Activated naive CD4-positive, alpha-beta T cell treated with Interleukin-2 at 50 U/mL for 16 hours (primary cell): ENCODE measurements at places on chromosomes 1 and 21.
A peak's percentile ranks its signal among the peaks of the same experiment; 100 is the strongest.

- DNase-seq = no peak
Observed at GRCh38 chr1:22184892-22185612, 42.2 kb upstream of the WNT4 start.

DNA sequence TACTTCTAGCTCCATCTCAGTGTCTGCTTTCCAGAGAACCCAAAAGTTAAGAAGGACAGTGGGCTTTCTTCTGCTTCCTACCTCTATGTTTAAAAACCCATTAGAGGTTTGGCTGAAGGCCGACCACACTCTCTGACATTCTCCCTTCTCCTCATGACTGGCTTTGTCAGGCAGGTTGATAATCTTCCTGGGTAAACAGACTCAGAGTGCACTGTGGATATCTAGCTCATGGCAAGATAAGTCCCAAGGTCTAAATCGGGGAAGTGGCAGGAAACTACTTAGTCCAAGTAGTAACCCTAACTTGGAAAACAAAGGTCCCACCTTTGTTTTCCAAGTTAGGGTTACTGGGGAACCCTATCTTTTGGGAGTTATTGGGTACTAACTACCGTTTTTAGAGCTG is 161.9 kb upstream of the SPAG17 start:
- no peak for DNase-seq

- DNase-seq = no peak
Observed at GRCh38 chr1:38696371-38696770, 163.2 kb downstream of the RRAGC start.

DNA sequence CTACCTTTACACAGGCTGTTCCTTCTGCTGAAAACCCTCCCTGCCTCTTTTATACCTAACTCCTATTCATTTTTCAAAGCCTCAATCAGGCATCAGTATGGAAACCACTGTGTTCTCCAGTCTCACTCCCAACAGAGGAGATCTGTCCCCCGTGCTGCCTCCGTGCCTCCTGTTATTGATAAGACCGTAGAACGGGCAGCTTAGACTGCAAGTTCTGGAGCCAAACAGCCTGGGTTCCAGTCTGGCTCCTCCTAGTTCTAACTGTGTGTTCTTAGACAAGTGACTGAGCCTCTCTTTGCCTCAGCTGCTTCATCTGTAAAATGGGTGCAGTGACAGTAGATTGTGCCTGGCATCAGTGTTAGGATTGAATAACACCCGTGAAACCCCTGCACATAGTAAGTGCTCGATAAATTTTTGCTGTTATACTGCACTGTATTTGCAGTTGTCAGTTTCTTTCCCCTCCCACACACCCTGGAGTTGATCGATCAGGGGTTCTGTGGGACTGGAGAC is 17.0 kb upstream of the IFFO2 start:
- no peak for DNase-seq

- peak; percentile 50 for DNase-seq
Observed at GRCh38 chr1:1371364-1371745, 3.7 kb downstream of the AURKAIP1 start.

GRCh38 chr1:30166174-30166573 is 557.2 kb downstream of the MATN1 start:
- DNase-seq = no peak

DNA sequence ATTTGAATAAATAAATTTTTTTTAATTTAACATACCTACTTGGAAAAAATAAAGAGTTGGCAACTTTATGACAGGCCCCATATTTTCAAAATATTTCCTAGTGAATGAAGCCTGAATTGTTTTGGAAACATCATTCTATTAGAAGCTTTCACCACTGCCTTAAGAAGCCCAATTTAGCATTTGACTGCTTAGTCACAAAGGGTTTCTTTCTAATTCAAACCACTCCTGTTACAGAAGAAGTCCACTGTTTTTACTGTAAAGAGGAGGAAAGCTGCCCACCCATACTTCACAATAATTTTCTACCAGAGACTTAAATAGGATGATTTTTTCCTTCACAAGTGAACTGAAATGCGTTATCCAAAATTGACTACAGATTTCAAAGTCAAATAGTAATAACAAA is 534.6 kb upstream of the PTBP2 start:
- no peak for DNase-seq

DNA sequence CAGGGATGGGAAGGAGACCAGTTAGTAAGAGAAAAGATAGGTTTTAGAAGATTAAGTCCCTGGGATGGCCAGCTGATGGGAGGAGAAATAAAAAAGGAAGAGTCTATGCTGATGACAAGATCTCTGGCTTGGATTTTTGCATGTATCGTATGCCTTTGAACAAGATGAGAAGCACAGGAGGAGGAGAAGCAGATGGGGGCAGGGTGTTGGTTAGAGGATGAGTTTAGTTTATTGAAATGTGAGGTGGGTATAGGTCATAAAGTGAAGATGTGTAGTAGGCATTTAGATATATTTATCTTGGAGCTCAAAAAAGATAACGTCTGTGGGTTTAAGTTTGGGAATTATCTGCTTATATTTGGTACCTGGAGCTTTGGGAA is 1.4 kb downstream of the TIPRL start:
- no peak for DNase-seq

DNA sequence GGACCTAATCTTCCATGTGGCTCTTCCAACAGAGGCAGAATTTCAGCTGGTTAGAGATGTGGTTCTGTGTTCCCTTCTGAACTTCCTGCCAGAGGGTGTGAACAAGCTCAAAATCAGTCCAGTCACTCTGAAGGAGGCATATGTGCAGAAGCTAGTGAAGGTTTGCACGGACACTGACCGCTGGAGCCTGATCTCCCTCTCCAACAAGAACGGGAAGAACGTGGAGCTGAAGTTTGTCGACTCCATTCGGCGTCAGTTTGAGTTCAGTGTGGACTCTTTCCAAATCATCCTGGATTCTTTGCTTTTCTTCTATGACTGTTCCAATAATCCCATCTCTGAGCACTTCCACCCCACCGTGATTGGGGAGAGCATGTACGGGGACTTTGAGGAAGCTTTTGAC is 17.3 kb downstream of the TENT5C start:
- DNase-seq = no peak

DNA sequence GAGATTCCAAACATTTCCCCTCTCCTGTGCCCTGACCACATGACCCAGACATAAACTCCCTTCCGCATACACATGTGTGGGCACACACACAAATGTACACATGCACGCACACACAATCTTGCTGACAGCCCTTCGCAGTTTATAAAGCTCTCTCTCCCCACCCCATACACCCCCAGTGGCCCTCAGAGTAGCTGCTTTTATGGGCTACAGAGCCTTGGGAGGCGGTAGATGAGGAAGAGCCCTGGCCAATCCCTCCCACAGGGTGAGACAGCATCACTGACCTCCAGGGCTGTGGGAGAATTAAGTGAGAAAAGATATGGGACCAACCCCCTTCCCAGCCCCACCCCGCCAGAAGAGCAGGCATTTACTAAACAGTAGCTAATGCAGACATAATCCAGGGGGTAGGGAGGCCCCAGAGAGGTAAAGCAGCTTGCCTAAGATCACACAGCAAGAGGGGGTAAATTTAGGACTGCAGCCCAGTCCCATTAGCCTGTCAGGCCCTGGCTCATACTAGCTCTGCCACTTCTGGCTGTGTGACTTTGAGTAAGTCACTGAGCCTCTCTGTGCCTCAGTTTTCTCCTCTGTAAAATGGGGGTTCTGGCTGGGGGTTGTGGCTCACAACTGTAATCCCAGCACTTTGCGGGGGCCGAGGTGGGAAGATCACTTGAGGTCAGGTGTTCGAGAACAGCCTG is 5.1 kb downstream of the SDC3 start:
- no peak for DNase-seq

DNA sequence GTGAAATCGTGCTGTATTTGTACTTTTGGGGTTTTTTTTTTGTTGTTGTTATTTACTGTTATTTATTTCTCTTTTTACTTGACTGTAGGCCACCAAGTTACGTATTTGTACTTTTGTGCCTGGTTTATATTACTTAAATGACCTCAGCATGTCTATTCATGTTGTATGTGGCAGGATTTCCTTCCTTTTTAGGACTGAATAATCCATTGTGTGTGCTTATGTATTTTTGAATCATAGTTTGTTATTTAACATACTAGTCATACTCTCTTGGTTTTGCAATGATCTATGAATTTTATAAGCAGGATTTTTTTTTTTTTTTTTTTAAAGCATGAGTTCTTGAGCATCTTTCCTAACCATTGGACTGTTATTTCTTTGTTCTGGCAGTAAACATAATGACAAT is 51.2 kb downstream of the RNF2 start:
- no peak for DNase-seq
